ENCODE measurements at places on chromosomes 11 and 22.
A peak's percentile ranks its signal among the peaks of the same experiment; 100 is the strongest.

DNA sequence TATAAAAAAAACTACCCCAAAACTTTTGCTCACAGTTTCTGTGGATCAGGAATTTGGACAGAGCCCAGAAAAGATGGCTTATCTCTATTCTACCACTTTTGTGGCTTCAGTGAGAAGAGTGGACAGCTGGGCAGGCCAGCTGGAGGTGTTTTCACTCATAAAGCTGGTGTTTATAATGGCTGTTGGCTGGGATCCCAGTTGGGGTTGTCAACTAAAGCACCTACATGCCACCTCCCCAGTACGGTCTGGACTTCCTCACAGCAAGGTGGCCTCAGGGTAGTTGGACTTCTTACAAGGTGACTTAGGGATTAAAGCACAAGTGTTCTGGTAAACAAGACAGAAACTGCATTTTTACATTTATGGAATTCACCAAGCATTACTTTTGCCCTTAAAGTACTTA is 171.0 kb downstream of the NELL1 start:
- DNase-seq: no peak

DNA sequence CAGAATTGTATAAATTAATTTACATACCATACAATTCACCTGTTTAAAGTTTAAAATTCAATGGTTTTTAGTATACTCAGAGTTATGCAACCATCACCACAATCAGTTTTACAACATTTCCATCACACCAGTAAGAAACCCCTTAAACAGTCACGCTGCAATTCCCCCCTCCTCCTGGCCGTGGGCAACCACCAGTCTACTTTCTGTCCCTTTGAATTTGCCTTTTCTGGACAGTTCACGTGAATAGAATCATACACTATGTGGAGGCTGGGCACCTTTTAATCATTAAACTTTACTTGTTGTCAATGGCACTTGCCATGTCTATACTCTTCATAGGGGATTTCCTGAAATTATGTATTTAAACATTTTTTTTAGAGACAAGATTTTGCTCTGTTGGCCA is 20.1 kb upstream of the SWAP70 start:
- DNase-seq: no peak

DNA sequence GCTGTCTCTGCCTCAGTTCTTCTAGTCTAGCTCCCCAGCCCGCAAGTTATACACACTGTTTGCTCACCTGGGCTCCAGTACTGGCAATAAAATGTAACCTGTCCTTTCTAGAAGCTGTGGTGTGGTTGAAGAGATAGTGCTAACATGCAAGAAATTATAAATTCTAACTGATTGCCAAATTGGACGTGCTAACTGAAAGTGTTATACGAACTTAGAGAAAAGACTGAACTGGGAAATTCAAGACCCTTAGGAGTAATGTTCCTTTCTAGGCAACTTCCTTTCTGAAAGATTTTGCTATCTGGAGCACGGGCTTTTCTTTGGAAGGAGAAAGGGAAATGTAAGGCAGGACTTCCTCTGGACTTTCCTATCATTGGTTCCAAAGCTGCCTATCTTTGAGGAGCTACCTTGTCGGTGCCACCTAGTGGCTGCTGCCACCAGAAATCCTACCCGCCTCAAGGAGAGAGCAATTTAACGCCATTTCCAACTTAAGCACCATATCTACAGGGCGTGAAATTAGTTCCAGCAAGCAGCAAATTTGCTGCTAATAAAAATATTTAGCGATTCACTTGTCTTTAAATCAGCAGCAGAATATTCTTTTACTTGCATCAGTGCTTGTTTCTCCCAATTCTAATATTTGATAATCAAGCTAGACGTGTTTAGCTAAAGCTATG is 12.7 kb upstream of the TMEM218 start:
- peak; percentile 85 for DNase-seq

GRCh38 chr11:1839204-1839923 is 583 bp downstream of the TNNI2 start:
- no peak for DNase-seq

GRCh38 chr11:122422682-122423081 is 232.8 kb upstream of the UBASH3B start:
- DNase-seq: no peak

GRCh38 chr22:43014316-43014868 is 557 bp downstream of the PACSIN2 start:
- peak; percentile 49 for DNase-seq

DNA sequence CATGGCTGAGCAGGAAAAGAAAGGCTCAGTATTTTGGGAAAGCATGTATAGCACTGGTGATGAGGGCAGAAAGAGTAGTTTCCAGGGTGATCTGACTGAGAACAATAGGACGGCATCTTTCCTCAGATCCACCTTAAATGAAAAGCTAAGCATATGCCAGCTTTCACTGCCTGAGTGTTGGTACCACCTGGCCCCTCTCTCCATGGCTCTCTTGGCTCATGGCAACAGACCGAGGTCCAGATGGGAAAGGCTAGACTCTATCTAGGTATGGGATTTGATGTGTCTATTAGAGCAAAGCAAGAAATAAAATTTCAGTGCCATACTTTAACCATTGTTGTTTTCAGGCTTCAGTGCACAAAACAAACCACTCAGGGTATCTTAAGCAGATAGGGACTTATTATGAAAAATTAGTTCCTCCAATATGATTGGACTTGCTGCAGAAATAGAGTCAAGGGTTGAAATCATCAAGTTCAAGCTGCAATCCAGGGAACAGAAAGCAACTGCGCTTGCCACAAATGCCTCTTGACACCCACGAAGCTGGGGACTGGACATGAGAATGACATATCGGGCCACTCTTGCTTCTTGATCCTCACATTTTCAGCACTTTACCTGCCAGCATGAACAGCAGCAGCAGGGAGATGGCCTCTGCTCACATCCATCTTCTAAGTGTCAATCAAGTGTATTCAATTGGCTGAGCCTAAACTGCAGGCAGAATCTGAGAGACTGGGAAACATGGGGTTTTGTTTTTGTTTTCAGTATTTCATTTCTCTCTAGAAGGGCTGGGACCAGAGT is 64.0 kb upstream of the SNX19 start:
- DNase-seq: no peak

DNA sequence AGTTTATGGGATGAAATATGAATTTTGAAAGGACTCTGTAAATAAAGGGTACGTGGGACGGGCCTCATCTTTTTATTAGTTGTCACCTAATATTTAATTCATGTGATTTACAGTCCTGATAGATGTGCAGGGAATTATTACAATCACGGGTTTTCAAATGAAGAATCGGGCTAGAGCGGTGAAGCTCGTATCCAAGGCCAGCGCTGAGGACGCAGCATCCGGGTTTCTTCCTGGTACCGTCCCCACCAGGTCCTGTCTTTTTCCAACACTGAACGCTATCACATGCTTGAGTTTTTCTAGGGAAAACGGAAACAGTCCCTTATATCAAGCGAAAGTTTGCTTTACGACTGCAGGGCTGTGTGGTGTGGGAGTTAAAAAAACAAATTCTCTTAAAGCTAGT is 787 bp downstream of the SMDT1 start:
- DNase-seq: no peak

DNA sequence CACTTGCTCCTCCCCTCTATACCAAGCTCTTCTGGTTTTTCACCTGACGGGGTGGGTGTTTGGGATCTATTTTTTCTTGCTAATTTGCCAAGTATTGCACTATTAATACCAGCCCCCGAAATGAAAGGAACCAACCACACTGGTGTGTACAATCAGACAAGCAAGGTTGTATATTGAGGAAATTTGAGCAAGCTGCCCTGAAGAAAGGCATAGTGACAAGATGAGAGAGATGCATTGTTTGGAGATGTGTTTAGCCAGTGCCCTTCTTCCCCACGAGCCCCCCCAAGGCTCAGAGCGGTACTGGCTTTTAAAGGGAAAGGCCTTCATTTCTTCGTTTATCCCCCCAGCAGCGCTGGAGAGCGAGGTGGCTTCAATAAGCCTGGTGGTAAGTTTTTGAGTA is 15.2 kb upstream of the GAS2L1 start:
- no peak for DNase-seq

GRCh38 chr11:129998107-129998506 is 4.5 kb downstream of the PRDM10 start:
- no peak for DNase-seq

DNA sequence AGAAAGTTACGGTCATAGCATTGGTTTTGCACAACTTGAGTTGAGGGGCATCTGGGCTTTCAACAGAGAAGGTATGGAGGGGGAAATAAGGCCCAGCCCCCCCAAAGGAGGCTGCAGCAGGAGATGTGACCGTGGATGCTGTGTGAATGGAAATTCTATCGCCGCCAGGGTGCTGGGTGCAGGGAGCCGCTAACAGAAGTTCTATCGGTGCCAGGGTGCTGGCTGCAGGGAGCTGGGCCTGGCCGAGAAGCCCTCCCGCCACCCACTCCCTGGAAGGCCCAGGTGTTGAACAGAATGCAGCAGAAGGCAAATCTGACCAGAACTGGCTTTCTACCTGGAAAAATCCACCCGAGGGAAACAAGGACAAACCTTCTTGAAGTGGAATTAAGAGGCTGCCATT is 115.0 kb downstream of the SHANK2 start:
- DNase-seq: no peak

- no peak for DNase-seq
Measured at GRCh38 chr11:121711939-121712338, 259.2 kb upstream of the SORL1-AS1 start.

GRCh38 chr11:1558775-1559110 is 13.3 kb downstream of the DUSP8 start:
- no peak for DNase-seq

DNA sequence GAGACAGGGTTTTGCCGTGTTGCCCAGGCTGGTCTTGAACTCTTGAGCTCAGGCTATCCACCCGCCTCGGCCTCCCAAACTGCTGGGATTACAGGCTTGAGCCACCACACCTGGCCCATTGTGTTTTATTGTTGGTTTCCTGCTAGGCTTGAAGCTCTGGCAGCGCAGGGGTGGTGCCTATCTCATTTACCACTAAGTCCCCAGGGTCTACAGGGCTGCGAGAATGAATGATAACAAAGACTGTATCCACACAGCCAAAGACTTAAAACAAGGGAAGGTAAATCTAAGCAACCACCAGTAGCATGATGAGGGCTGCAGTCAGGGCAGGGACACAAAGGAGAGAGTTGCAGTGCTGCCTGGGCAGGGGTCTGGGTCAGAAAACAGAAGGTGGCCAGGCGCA is 37.3 kb upstream of the XBP1 start:
- no peak for DNase-seq

- DNase-seq: no peak
Measured at GRCh38 chr22:39469681-39470450, 13.1 kb downstream of the MGAT3 start.

- DNase-seq: no peak
Measured at GRCh38 chr22:43393844-43394474, 17.9 kb upstream of the MPPED1 start.

DNA sequence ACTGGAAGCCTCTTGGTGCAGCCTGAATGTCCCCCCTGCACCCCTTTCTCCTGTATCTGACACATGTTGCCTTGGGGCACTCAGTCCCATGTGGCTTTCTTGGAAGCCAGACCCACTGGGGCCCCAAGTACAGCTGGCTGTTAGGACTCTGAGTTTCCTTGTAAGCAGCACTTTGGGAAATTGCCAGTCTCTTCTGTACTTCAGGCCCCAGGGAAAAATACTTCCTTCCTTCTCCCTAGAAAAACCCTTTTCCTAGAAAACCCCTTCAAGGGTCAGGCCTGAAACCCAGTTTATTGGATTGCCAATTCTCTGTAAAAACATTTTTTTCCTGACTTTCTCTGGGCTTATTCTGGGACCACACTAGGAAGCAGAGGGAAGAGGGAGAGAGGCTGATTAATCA is 360.3 kb downstream of the TENM4 start:
- DNase-seq: no peak

DNA sequence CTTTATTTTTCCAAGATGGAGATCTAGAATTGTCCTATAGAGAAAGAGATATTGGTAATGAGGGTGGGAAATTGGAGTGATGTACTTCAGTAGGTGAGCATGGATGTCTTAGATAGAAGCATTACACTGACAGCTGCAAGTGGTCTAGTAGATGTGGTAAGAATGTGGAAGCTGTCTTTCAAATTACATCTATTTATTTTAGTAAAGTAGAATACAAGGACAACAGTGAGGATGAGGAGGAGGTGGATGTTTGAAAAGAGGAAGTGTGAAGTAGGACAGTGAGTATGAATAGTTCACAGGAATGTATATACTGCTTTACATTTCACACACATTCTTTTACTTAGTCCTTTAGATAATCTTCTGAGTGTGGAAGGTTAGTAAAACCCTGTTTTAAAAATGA is 64.2 kb downstream of the HIPK3 start:
- no peak for DNase-seq

DNA sequence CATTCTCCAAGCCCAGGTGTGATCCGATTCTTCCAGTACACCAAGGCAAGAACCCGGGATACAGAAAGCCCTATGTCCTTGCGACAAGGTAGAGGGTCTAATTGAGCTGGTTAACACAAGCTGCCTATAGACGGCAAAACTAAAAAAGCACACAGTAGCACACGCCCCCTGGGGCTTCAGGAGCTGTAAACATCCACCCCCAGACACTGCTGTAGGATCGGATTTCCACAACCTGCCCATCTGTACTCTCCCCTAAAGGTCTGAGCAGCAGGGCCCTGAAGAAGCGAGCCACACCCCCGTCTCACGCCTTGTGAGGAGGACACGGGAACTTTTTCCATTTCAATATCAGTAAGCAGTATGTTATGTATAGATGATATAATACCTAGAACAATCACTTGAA is 624.7 kb downstream of the BUD13 start:
- DNase-seq: no peak

- DNase-seq: peak; percentile 80
Measured at GRCh38 chr11:118171269-118172062, 5.0 kb downstream of the SCN2B start.

DNA sequence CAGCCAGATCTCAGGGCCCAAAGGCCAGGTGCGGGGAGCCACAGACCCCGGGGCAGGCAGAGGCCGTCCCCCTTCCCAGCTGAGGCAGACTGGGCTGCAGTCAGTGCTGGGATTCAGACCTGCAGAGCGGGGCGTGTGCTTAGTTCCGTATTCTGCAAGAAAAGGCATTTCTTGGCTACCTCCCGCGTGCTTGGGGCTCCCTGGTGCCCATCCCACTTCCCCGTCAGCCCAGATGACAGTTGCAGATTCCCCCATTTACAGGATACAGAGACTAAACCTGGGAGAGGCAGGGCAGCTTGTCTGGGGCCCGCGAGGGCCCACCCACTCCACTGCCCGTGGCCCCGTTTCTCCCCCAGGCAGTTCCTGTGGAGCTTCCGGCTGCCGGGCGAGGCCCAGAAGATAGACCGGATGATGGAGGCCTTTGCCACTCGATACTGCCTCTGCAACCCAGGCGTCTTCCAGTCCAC is 18.3 kb downstream of the CYTH4 start:
- DNase-seq: no peak

All from NAMALWA (cell line).